ENCODE measurements at places on chromosomes 7 and 10. TPM values are rescaled to one million over a fixed set of nuclear protein-coding genes. Genes with fewer than 3 reads are reported as not detected.

ACTL6B gene
- not detected for total RNA-seq

HOXA7 gene
- not detected for total RNA-seq

C7orf33 gene
- total RNA-seq = not detected

NPY4R gene
- not detected for total RNA-seq

TFPI2 gene
- total RNA-seq = not detected

CAMK2B gene
- total RNA-seq = not detected

CDHR3 gene
- total RNA-seq = 3.7 TPM
